Bladder microvascular endothelial cell (primary cell): ENCODE measurements at places on chromosomes 12 and 14. TPM values are rescaled to one million over a fixed set of nuclear protein-coding genes. Genes with fewer than 3 reads are reported as not detected.

The ANG gene
- 2.6 and 3.7 TPM in 2 replicates for total RNA-seq

The GPR162 gene
- total RNA-seq: 0.50 and 1.5 TPM in 2 replicates

The ERH gene
- 154 and 261 TPM in 2 replicates for total RNA-seq

The RAD9B gene
- 0.16 and 0.25 TPM in 2 replicates for total RNA-seq

The LTBR gene
- total RNA-seq: 30.6 and 46.2 TPM in 2 replicates

The SERPINA6 gene
- total RNA-seq: not detected in 2 replicates

The SLC7A8 gene
- not detected in 2 replicates for total RNA-seq

The OR6C2 gene
- not detected in 2 replicates for total RNA-seq

The ESR2 gene
- 0.31 and 0.49 TPM in 2 replicates for total RNA-seq

The FOXN4 gene
- total RNA-seq: not detected in 2 replicates

The FOXM1 gene
- 8.9 and 10.2 TPM in 2 replicates for total RNA-seq

The PTPRR gene
- 0.65 and 0.88 TPM in 2 replicates for total RNA-seq

The ESRRB gene
- not detected in 2 replicates for total RNA-seq

The SYT1 gene
- 3.6 and 28.8 TPM in 2 replicates for total RNA-seq

The TPH2 gene
- total RNA-seq: not detected in 2 replicates

The SLC7A7 gene
- 6.2 and 6.9 TPM in 2 replicates for total RNA-seq

The E2F7 gene
- total RNA-seq: 6.3 and 12.3 TPM in 2 replicates

The BDKRB1 gene
- total RNA-seq: not detected in 2 replicates

The SIRT4 gene
- 1.1 and 1.8 TPM in 2 replicates for total RNA-seq

The PIWIL1 gene
- not detected in 2 replicates for total RNA-seq

The NPC2 gene
- 239 and 247 TPM in 2 replicates for total RNA-seq

The TAC3 gene
- total RNA-seq: not detected in 2 replicates

The LMNTD1 gene
- not detected in 2 replicates for total RNA-seq

The ITFG2 gene
- 11.0 and 25.7 TPM in 2 replicates for total RNA-seq

The KRT77 gene
- total RNA-seq: not detected in 2 replicates

The TCL1B gene
- not detected in 2 replicates for total RNA-seq

The GEMIN2 gene
- total RNA-seq: 21.9 and 23.5 TPM in 2 replicates

The STXBP6 gene
- total RNA-seq: 0.16 and 1.4 TPM in 2 replicates

The CLEC9A gene
- total RNA-seq: not detected in 2 replicates

The HOXC11 gene
- not detected in 2 replicates for total RNA-seq

The ERP27 gene
- total RNA-seq: under 0.01 and 0.06 TPM in 2 replicates

The SLC2A14 gene
- 0.06 TPM in 1 of 2 replicates, not detected in the other for total RNA-seq

The CPM gene
- total RNA-seq: 1.1 and 2.9 TPM in 2 replicates

The FAM161B gene
- total RNA-seq: 1.8 and 3.3 TPM in 2 replicates

The CISTR gene
- total RNA-seq: not detected in 2 replicates

The PROX2 gene
- total RNA-seq: not detected in 2 replicates
